Activated naive CD8-positive, alpha-beta T cell treated with anti-CD3 and anti-CD28 coated beads, Interleukin-2, amount 10 ng/mL, durations not matched to agents 7 days and 5 days (primary cell): ENCODE measurements at places on chromosomes 1 and 21.

- DNase-seq, result no peak
Observed at GRCh38 chr1:33228935-33229487, 27.3 kb upstream of the ZNF362 start.

- DNase-seq, result no peak
Observed at GRCh38 chr1:34101151-34101550, 63.9 kb downstream of the CSMD2 start.

DNA sequence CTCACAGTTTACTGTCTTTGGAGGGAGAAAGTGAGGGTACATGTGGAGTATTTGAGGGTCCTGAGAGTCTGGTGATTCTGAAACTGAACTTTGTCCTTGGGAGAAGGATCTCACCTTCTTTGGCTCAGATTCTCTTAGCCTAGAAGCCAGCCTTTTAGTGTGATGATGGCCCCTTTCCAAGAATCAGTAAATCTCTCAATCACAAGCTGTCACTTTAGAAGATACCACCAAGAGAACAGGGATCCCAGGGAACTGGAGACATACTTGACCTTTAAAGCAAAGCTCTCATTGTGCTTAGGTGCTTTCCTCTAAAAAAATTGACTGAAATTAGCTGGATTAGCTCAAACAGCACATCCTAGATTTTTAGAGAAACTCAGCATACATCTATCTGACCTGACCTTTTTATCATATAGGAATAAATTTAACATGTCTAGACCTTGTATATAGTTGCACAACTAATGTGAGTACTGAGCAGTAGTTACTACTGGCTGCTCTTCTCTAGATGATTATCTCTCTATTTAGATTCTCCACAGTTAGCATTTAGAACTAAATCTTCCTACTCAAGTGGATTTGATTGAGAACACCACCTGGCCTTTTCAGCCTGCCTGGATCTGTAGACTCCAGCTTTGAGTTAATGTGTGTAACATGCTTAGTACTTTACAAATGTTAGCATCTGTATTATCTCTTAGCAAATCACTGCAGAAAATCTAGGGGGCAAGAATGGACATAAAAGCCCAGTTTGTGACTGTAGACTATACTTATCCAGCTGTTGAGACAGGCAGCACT lies 157.7 kb downstream of the MAST2 start:
- DNase-seq, result no peak

DNA sequence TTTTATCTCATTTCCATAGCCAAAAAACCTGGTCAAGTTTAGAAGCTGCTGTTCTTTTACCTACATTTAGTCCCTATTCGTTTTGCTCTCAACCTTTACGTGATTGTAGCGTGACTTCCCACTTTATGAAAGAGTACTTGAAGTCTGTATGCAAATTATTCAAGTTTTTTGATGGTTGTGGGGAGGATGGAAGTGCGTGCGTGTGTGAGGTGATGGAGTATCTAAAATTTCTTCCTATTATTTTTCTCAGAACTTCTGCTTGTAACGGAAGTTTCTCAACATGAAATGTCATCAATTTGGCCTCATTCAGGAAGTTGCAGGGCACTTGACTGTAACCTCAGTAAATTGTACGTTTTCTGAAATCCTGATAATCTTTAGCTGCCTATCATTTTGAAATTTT lies 64.0 kb downstream of the SAMSN1 start:
- no peak for DNase-seq

GRCh38 chr1:44013949-44014348 lies 17.3 kb downstream of the SLC6A9 start:
- DNase-seq, result no peak

GRCh38 chr1:161139766-161140165 lies 7.3 kb upstream of the DEDD start:
- DNase-seq, result no peak

GRCh38 chr1:234731569-234732085 lies 121.6 kb upstream of the IRF2BP2 start:
- no peak for DNase-seq

GRCh38 chr1:160830321-160831153 lies 32.1 kb downstream of the CD244 start:
- DNase-seq, result peak; percentile 77

DNA sequence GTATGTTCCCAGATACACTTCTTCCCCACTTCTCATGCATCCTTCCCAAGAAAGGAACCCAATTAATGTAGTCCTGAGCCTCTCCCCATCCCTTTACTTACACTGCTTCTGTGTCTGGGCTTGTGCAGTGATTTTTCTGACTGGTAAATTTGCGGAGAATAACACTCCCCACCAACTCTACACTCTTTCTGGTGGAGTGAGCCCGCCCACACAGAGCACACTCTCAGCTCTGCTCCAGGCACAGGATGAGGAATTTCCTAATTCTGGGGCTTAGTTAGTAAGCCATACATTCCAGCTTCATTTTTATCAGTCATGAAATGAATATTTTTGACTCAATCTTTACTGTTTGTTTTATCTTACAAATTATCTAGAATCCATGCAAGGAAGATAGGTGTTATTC lies 38.6 kb downstream of the FMO4 start:
- no peak for DNase-seq

DNA sequence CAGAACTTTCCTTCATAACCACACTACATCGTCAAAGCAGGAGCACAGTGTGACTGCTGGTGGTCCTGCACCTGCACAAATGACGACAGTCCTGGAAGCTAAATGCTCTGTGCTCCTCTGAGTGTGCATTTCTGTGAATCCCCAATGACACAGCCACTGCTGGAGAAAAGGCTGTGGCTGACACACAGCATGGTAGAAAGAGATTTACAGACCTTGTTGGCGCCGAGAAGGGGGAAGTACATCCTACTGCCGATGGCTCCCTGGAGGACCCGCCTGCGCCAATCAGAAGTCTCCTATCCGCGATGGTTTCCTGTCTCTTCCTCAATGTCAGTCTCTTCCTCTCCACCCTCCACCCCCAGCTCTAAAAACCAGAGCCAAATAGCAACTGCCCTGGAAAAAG lies 115.4 kb upstream of the RAB4A start:
- DNase-seq, result no peak

GRCh38 chr1:38153778-38154470 lies 107.3 kb upstream of the POU3F1 start:
- DNase-seq, result no peak
